ENCODE measurements at places on chromosomes 1 and 21. TPM values are rescaled to one million over a fixed set of nuclear protein-coding genes. Genes with fewer than 3 reads are reported as not detected.

Gene GJA4
- 15.6 TPM for total RNA-seq

Gene OR2L13
- total RNA-seq: not detected

Gene NCF2
- total RNA-seq: 4.3 TPM

Gene CASP9
- total RNA-seq: 29.8 TPM

DNA sequence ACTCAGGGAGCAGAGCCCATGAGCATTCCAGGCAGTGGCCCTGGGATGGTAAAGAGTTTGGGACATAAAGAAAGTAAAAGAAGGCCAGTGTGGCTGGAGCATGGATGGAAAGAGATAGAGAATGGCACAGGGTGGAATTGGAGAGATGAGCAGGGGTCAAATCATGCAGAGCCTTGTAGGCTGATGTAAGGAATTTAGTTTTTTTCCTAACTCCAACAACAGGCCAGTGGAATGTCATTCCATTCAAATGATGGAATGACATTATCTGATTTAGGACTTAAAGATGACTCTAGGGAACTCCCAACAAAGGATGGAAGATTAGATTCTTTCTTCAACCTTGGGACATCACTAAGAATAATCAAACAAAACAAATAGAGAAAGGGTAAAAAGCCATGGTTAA lies 12.8 kb upstream of the S100A2 start:
- DNase-seq: no peak

All from thyroid gland (tissue), 4 donors.